Activated T-helper 1 cell treated with anti-CD3 and anti-CD28 coated beads, Interleukin-12 subunit alpha, Interleukin-12 subunit beta, Interleukin-2, Interleukin-4 antibody, amounts not matched to agents 30 ng/mL and 10 ng/mL and 1 ng/mL, durations not matched to agents 14 hours and 24 hours and 36 hours (primary cell): ENCODE measurements at places on chromosomes 7 and 10. TPM values are rescaled to one million over a fixed set of nuclear protein-coding genes. Genes with fewer than 3 reads are reported as not detected.
A peak's percentile ranks its signal among the peaks of the same experiment; 100 is the strongest.

GRCh38 chr7:43220250-43220649, 107.8 kb downstream of the HECW1 start:
- no peaks in the 10 kb centered on the region for H3K27me3 ChIP-seq
- no peaks in the 10 kb centered on the region for H3K4me1 ChIP-seq
- no peaks in the 10 kb centered on the region for H3K36me3 ChIP-seq
- no peak overlapping the region for H3K4me3 ChIP-seq
- DNase-seq: no peak

DNA sequence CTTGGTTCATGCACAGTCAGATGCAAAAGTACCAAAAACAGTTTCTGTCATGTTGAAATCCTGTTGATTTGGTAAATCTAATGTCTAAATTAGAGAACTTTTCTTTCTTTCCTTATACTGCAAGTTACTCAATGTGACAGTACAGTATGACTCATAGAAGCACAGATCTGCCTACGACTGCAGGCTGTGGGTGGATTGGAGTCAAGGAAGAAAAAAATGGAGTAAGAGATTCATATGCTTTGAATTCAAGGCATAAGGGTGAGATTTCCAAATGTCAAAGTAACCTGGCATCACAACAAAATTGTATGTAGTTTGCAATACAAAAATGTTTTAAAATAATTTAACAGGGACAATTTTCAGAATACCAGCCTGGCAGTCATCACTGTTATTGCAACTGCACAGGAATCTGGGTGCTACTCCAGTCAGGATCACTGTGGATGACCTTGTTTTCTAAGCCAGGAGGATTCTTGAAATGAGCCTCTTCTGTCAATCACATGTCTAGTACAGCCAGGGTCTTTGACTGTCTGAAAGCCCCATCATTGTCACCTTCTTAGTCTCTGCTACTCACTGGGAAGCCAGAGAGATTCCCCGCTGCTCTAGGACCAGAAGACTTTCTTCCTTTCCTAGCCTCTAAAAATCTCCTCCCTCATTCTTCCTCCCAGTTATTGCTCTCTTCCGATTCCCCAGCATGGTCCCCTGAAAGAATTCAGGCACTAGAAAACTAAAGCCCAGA, 83.6 kb downstream of the CD36 start:
- no peak overlapping the region for H3K27ac ChIP-seq
- no peaks in the 10 kb centered on the region for H3K4me1 ChIP-seq
- no peaks in the 10 kb centered on the region for H3K36me3 ChIP-seq

DNA sequence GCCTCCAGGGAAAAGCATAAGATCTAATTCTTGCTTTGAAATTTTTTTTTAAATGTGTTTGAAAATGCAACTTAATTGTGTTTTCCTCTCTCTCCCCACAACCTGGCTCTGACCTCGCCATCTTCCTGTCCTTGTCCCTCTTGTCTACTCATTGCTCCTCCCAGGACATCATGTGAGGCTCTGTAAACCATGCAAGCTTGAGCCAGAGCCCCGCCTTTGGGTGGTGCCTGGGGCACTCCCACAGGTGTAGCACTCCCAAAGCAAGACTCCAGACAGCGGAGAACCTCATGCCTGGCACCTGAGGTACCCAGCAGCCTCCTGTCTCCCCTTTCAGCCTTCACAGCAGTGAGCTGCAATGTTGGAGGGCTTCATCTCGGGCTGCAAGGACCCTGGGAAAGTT, 9.8 kb upstream of the CDHR1 start:
- no peak for DNase-seq
- H3K36me3 ChIP-seq: no peaks in the 10 kb centered on the region
- H3K27me3 ChIP-seq: no peaks in the 10 kb centered on the region
- H3K27ac ChIP-seq: no peak overlapping the region

- H3K4me3 ChIP-seq: peak overlapping the region; percentile 97
- peak; percentile 29 for DNase-seq
- H3K27ac ChIP-seq: peak overlapping the region; percentile 100
- H3K4me1 ChIP-seq: peaks cover 52% of the 10 kb centered on the region
- no peaks in the 10 kb centered on the region for H3K27me3 ChIP-seq
- H3K36me3 ChIP-seq: peaks cover 17% of the 10 kb centered on the region
Measured at GRCh38 chr7:144835155-144835611, 670 bp downstream of the TPK1 start.

The PDE1C gene
- not detected in 2 replicates for total RNA-seq
